Naive thymus-derived CD8-positive, alpha-beta T cell (primary cell): ENCODE measurements at places on chromosomes 5 and 9. TPM values are rescaled to one million over a fixed set of nuclear protein-coding genes. Genes with fewer than 3 reads are reported as not detected.

DNA sequence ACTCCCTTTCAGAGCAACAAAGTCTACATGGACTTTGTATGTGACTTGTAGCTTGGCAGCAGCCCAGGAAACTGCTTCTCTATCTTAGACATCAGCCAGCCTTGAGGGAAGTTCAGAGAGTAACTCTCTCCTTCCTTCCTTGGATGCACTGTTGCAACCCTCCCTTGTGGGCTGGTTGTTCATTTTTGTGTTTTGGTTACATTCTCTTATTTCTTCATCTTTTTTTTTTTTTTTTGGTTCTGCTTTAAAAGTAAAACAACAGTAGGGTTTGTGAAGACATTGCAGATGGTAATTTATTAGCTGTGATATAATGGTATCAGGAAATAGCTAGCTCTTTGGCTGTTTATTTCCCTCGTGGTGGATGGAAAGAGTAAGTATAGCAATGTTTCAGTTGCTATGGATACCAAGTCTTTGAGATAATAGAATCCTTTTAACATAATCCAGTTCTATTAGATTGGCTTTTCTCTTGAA, 97.9 kb upstream of the MAMDC2 start:
- H3K4me3 ChIP-seq = no peak overlapping the region
- no peaks in the 10 kb centered on the region for H3K36me3 ChIP-seq
- DNase-seq = no peak
- H3K4me1 ChIP-seq = no peaks in the 10 kb centered on the region
- H3K27ac ChIP-seq = no peak overlapping the region

DNA sequence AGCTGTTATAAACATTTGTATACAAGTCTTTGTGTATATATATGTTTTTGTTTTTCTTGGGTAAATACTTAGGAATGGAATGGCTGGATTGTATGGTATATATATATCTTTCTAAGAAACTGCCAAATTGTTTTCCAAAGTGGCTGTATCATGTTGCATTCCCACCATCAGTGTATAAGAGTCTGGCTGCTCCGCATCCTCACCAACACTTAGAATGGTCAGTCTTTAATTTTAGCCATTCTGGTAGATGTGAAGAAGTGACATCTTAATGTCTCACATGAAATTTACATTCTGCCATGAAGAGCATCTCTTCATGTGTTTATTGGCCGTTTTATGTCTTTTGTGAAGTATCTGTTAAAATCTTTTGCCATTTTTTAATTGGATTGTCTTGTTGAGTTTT, 31.9 kb downstream of the GALNT10 start:
- H3K27ac ChIP-seq = peak overlapping the region; percentile 91
- no peaks in the 10 kb centered on the region for H3K27me3 ChIP-seq
- no peak overlapping the region for H3K4me3 ChIP-seq
- peaks cover 58% of the 10 kb centered on the region for H3K4me1 ChIP-seq

- peaks cover 28% of the 10 kb centered on the region for H3K27me3 ChIP-seq
- DNase-seq = no peak
- H3K4me1 ChIP-seq = peaks cover 16% of the 10 kb centered on the region
- peak overlapping the region; percentile 55 for H3K27ac ChIP-seq
- peak overlapping the region; percentile 24 for H3K4me3 ChIP-seq
- no peaks in the 10 kb centered on the region for H3K36me3 ChIP-seq
These were observed 50.7 kb upstream of the NKD2 start for GRCh38 chr5:957748-958485.

DNA sequence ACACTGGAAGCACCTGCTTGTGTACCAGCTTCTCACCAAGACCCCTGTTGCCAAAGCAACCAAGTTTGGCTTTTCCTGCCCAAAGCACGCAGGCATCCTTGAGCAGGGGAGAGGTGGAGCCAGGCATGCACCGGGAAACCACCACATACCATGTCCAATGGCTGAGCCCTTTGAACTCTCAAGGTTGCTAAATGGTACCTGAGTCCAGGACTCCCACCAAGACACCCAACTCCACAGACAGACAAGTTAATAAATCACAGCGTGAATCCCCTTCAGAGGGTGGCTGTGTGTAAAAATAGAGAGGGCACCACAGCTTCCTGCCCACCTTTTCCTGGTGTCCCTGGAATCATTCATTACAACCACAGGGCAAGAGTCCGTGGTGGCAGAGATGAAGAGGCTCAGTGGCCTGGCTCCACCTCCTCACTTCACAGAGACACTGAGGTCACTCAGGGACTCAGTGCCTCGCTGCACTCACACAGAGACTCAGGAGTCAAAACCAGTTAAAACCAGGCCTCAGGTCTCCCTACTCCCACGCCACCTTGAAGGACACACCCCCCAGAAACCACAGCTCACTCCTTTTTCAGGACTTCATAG, 143.7 kb downstream of the C5orf15 start:
- no peaks in the 10 kb centered on the region for H3K36me3 ChIP-seq
- H3K4me1 ChIP-seq = peaks cover 81% of the 10 kb centered on the region
- H3K27me3 ChIP-seq = no peaks in the 10 kb centered on the region

The SLC45A2 gene
- polyA plus RNA-seq = not detected

GRCh38 chr9:125497906-125498305, 209.1 kb downstream of the MAPKAP1 start:
- DNase-seq = no peak
- H3K4me3 ChIP-seq = no peak overlapping the region
- H3K27ac ChIP-seq = no peak overlapping the region
- H3K27me3 ChIP-seq = no peaks in the 10 kb centered on the region
- H3K4me1 ChIP-seq = no peaks in the 10 kb centered on the region
- H3K36me3 ChIP-seq = peaks cover 34% of the 10 kb centered on the region

- no peak overlapping the region for H3K4me3 ChIP-seq
- H3K27ac ChIP-seq = no peak overlapping the region
- H3K4me1 ChIP-seq = no peaks in the 10 kb centered on the region
- no peak for DNase-seq
- H3K36me3 ChIP-seq = peaks cover 4% of the 10 kb centered on the region
These were observed 37.5 kb downstream of the SLC44A1 start for GRCh38 chr9:105281926-105282325.

- no peak overlapping the region for H3K27ac ChIP-seq
- peaks cover 37% of the 10 kb centered on the region for H3K36me3 ChIP-seq
These were observed 215.8 kb upstream of the TRIM32 start for GRCh38 chr9:116471093-116471906.

DNA sequence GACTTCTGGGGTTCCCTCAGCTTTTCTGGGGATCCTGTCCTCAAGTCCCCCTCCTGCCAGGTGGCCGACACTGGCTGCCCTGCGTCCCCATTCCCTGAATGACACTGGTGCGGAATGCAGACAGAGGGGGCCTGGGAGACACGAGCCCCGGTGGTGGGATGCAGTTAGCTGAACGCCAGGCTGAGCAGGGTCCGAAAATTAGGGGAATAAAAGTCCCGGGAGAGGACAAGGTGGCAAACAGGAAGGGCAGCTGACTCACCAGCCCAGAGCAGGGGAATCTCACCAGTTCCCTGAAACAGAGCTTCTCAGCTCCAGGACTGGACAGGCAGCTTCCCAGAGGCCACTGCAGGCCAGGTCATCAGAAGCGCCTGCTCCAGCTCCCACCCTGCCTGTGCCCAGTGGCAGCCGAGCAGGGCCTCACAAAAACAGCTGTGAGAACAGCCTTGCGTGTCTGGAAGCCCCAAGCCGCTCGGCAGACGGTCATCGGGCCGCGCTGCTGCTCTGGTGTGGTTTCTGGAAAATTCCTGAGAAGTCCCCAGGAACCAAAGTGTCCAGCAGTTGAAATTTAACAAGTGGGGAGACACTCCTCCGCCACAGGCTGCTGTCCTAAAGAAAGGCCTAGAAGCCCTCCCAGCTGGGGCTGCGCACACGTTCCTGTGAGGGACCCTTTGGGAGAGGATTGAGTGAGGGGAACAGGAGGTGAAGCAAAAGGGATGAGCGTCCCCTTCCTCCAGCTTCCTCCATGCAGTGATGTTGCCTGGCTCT, 47.6 kb upstream of the EXOC3 start:
- peaks cover 33% of the 10 kb centered on the region for H3K4me1 ChIP-seq
- DNase-seq = no peak
- no peaks in the 10 kb centered on the region for H3K36me3 ChIP-seq
- no peak overlapping the region for H3K4me3 ChIP-seq
- no peak overlapping the region for H3K27ac ChIP-seq
